ENCODE measurements at places on chromosomes 4 and X. TPM values are rescaled to one million over a fixed set of nuclear protein-coding genes. Genes with fewer than 3 reads are reported as not detected.

Gene VEGFD
- total RNA-seq, result 2.5 TPM

Gene SLC35A2
- 24.1 TPM for total RNA-seq

Gene HDAC6
- total RNA-seq, result 44.2 TPM

Gene HPSE
- total RNA-seq, result 6.6 TPM

Gene PABPC1L2A
- not detected for total RNA-seq

Gene PROM1
- not detected for total RNA-seq

Gene RIPPLY1
- not detected for total RNA-seq

Gene GAGE12E
- total RNA-seq, result not detected

Gene RRH
- total RNA-seq, result not detected

Gene DCHS2
- 0.15 TPM for total RNA-seq

Gene FBXW7
- total RNA-seq, result 30.2 TPM

Gene GYPA
- not detected for total RNA-seq

Gene VEGFC
- 8.8 TPM for total RNA-seq

Gene TLR10
- total RNA-seq, result not detected

Gene GK2
- not detected for total RNA-seq

Gene SPANXN4
- total RNA-seq, result not detected

Gene HS6ST2
- 13.4 TPM for total RNA-seq

Gene IL2RG
- not detected for total RNA-seq

Gene HTN3
- not detected for total RNA-seq

Gene NKX3-2
- not detected for total RNA-seq

Gene CC2D2A
- total RNA-seq, result 7.0 TPM

Gene MMRN1
- not detected for total RNA-seq

Gene NPY2R
- total RNA-seq, result not detected

Gene RASSF6
- 0.59 TPM for total RNA-seq

Gene XAGE2
- not detected for total RNA-seq

Gene VSIG1
- total RNA-seq, result not detected

Gene MAP7D2
- total RNA-seq, result not detected
